8988T (cell line): ENCODE measurements at places on chromosomes 2 and 18.

DNA sequence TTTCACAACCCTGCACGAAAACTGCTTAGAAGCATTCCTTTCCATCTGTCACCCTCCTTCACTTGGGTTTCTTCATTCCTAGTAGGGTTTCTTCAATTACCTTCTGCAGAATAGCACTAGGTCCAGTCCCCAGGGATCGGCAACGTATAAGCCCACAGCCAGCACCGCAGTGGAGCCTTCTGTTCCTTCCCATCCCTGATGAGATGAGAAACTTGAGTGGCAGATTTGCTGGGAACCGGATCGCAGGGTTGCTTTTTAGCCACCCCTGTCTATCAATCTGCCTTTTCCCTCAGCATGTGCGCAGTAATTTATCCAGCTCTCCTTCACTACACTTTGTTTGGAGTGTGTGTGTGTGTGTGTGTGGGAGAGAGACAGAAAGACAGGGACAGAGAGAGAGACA, 94.2 kb downstream of the CD8B2 start:
- no peak for DNase-seq

- no peak for DNase-seq
Measured at GRCh38 chr2:29334706-29335105, 219.5 kb downstream of the CLIP4 start.

GRCh38 chr2:174072069-174072468, 106.9 kb upstream of the SP3 start:
- no peak for DNase-seq

- DNase-seq, result no peak
Measured at GRCh38 chr2:28710545-28710944, 41.1 kb upstream of the PPP1CB start.

DNA sequence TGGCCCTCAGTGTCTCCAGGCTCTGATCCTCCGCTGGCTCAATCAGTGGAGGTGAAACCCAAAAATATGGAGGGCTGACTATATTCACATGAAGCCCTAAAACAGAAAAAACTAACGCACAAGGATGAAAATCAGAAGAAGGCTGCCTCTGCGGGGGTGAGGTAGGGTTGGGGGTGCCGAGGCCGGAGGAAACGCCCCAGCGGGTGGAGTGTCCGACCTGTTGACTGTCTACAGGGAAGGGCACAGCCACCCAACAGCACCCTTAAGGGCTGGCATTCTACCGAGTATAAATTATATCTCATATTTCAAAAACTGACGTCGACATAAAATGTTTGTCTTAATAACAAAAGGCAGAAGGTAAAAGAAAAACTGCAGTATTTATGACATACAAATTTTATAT, 223.5 kb downstream of the HDAC4 start:
- no peak for DNase-seq

DNA sequence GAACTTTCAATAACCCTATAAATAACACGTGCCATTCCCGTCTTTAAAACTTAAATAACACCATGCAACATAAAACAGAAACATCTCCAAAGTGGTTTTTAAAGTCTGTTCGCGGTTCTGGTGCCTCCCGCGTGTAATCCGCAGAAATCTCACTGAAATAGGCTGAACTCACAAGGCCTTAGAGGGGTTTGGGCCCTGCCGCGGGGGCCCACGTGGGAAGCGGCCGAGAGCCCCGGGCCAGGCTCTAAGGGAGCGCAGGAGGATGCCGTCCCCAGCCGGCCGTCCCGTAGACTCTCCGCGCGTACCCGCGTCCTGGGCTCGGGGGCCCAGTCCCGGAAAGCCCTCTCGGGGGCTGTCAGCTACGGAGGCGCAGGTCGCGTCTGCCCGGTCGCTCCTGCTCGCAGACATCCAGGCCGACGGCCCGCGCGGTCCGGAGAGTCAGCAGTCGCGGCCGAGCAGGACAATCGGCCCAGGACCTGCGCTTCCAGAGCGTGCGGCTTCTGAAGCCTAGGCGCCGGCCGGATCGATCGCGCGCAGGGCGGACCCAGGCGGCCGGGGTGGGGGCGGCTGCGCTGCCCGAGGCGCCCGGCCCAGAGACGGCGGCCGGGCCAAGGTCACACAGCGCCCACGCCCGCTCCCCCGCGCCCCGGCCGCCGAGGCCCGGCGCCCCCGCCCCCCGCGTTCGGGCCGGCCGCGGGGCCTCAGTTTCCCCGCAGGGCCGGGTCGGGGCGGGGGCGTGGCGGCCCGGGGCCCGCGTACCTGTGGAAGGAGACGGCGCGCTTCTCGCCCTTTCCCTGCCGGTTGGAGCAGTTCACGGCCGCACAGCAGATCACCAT, 558 bp downstream of the THAP4 start:
- DNase-seq, result peak; percentile 50

GRCh38 chr18:35458271-35458670, 39.5 kb downstream of the INO80C start:
- DNase-seq, result no peak
